ENCODE measurements at places on chromosomes 16 and 17.

- no peak for DNase-seq
These were observed 26.2 kb downstream of the KPNA2 start for GRCh38 chr17:68061512-68062313.

DNA sequence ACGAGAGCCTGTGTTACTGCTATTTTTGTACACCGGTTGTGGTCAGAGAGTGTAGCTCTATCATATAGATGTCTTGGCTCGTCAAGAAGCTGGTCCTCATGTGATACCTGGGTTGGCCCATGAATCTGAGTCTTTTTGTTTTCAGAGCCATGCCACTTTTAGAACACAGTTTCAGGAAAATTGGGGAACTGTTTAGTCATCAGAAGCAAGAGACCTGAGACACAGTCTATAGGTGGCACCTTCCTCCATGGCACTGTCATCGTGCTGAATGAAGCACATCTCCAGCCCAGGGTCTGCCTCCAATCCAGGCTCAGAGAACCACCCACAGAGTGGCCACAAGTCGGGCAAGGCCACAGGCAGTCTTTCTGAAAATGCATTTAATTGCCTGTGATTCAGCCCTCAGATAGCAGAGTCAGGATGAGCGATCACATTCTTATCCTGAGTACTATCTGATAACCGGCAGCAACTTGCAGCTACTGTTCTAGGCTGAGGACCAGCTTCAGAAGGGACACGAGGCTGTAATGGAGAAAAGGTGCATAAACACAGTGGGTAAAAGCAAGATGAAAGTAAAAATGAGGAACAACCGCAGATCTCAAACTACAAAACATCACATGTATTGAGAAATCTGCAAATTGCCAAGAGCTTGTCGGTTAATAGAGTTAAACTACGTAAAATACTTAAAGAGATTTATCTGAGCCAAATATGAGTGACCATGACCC lies 14.2 kb upstream of the HAPSTR1 start:
- DNase-seq, result peak; percentile 69

DNA sequence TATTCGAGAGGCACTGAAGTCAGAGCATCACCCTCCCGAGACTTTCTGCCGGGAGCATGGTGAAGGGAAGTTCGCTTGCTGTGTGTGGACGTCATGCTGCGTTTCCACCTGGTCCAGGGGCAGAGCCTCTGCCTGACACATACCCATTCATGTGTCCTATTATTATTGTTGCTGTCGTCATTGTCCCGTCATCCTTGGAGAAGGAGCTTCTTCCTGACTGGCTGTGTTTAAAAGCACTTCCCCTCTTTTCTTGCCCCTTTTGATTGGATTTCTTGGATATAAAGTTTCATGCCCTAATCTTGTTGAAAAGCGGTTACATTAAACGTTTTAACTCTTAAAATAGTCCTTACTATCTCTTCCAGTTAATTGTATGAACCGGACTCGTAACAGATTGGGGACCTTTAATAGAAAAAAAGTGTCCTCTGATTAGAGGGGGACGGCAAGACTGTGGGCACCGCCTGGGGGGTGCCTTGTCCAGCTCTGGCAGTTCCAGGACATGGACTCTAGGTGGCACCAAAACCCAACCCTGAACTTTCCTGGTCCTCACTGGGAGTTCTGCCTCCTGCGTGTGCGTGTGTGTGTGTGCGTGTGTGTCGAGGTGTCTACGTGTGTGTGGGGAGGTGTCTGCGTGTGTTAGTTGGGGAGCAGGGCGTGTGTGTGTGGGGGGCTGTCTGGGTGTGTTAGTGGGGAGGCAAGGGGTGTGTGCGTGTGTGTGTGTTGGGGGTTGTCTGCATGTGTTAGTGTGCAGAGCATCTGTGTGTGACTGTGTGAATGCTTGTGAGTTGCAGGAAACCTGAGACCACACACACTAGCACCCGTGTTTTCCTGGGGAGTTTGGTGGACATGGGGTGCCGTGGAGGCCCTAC lies 133.3 kb upstream of the CIBAR2 start:
- peak; percentile 69 for DNase-seq

- peak; percentile 76 for DNase-seq
These were observed at the start of gene ANKRD13B for GRCh38 chr17:29592850-29593551. ANKRD13B (plus strand) TSS chr17:29593132; CDS start chr17:29593622, 490 bp downstream.

DNA sequence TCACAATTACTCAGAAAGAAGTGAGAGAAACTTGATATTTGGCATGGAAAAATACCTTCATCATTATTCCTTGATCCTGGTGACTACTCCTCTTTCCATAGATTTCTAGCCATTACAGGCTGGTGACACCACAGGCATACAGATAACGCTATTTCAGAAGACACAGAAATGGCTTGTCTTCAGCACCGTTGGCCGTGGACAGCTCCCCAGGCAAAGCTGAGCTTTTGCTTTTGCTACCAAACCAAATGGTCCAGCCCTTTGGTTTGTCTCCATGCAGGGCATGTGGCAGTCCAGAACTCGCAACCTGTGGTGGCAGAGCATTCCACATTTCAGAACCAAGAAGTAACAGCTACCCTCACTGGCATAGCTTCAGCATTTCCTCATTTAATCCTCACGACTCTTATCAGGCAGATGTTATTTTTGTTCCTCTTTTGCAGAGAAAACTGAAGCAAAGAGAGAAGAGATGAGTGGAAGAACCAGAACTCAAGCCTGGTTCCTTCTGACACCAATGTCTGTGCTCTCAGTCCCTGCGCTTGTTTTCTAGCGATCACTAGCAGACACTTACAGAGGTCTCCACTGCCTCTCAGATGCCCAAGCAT lies 55.5 kb downstream of the HS3ST4 start:
- DNase-seq, result peak; percentile 21

All from activated T-cell treated with anti-CD3 and anti-CD28 coated beads, Interleukin-2, amount 50 U/mL, for 48 hours (primary cell).